ENCODE measurements at places on chromosomes 4 and X.

GRCh38 chrX:46216406-46216805, 328.8 kb downstream of the ZNF674 start:
- DNase-seq = no peak

DNA sequence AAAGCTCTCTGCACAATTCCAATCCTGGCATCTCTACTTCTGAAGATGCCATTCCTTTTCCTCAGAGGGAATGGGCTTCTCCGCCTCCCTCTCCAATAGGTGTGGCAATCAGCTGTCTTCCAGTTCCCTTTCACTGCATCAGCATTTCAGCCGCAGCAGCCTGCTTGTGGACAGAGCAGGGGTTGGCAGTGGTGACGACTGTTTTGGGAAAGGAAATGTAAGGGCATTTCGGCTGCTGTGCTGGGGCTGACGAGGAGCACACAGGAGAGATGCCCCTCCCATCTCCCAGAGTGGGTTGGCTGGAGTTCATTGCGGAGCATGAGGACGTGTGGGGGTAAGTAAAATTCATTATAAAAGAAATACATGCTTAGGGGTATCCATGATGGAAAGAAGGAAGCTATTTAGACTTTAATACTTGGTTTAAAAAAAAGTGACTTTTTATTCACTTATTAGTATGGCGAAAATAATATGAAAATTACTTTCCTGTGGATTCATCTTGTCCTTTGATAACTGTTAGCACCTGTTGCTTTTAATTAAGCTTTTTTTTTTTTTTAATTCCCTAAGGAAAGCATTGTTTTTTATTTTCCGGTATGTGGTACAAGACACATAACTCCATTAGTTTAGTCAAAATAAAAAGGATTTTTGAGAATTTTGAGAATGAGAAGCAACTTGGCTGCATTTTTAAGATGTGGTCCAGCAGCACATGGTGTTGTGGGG, at the start of gene LIMCH1:
Gene LIMCH1, plus strand, starts transcription at position 141 of the 717 bp plus-strand sequence. CDS start 67,839 bp downstream, outside the sequence.
- no peak for DNase-seq

DNA sequence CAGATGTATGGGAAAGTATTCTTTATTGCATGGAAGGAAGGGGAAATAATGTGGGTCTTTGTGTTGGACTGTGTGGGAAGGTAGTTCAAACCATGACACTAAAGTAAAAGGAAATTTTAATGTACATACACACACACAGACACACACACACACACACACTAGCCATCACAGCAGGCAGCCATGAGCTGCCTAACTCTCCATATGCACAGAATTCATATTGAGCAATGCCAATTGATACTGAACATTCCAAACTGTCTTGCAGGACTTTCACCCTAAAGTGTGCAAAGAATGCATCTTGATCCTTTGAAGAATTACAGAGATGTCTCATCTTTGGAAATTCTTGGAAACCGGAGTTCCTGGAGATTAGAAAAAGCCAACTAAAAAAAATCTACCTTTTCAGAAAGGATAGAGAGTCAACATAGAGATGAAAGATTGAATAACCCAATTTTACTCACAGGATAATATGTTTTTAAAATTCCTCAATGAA, 120.6 kb upstream of the MBNL3 start:
- DNase-seq = no peak

DNA sequence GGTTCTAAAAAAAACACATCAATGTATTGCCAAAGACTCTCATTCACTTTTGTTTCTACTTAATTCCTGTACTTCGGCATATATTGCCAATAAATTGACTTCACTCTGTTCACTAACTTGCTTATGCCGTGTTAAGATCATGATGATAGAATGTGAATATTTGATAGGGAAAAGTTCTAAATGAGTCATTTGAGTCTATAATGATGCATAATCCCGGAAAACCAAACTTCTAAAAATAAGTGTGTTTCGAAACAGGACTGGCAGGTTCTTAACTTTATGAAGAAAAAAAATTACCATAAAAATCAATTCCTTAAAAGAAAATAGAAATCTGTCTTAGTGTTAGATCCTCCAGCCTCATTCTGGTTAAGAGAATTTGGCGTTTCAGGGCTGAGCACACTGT, 387.5 kb upstream of the FTHL17 start:
- no peak for DNase-seq

GRCh38 chr4:160238790-160239189, 1135.9 kb downstream of the RAPGEF2 start:
- DNase-seq = no peak

- peak; percentile 52 for DNase-seq
These were observed 6.7 kb upstream of the HSD17B10 start for GRCh38 chrX:53440621-53441517.

GRCh38 chr4:140151699-140152012, 2.3 kb downstream of the MAML3 start:
- DNase-seq = peak; percentile 91

GRCh38 chr4:165010991-165011390, 20.8 kb upstream of the TRIM60 start:
- DNase-seq = no peak

DNA sequence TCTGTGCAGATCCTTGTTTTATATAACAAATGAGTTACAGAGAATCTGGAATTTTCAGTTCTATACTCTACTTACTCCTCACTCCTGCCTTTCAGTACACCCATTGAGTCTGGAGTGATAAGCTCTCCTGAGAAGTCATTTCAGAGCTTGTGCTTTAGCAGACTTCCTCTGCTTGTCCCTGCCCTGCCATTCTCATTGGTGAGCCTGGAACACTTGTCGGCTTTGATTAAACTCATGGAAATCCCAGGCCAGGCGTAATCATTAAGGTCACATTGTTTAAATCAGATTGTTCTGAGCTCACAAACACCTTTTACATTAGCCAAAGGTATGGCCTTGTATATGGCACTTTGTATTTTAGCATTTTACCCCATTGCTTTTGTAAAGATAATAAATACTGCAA, 102.7 kb downstream of the CNKSR2 start:
- DNase-seq = no peak

GRCh38 chr4:74054483-74055047, 16.1 kb upstream of the CXCL3 start:
- no peak for DNase-seq

DNA sequence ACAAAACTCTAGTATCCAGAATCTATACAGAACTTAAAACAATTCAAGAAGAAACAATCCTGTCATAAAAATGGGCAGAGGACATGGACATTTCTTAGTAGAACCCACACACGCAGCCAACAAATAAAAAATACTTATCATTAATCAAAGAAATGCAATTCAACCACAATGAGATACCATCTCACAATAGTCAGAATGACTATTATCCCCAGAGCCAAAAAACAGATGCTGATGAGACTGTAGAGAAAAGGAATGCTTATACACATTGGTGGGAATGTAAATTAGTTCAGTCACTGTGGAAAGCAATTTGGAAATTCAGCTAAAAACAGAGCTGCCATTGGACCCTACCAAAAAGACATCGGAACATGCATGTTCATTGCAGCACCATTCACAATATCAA, 37.9 kb downstream of the RAB40AL start:
- DNase-seq = no peak

DNA sequence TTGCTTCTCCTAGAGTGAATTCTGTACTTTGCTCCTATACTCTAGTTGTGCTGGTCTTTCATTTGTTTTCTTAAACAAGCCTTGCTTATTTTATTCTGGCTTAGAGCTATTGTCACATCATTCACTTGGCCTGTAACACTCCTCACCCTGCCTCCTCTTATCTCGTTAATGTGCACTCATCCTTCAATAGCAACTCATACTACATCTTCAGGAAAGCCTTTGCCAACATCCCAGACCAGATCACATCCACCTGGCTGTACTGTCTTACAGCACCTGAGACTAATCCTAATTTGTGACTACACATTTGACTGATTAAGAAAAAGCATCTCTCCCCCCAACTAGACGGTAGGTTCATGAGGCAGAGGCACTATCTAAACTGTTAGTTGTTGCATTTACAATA, 80.8 kb downstream of the SLC7A11 start:
- DNase-seq = no peak

Data from NCI-H1694 treated with DMSO at 0.1 percent for 48 hours (cell line).